Activated naive CD4-positive, alpha-beta T cell treated with anti-CD3 and anti-CD28 coated beads, Interleukin-2, amount 10 ng/mL, durations not matched to agents 5 hours and 36 hours (primary cell): ENCODE measurements at places on chromosomes 5 and 9. TPM values are rescaled to one million over a fixed set of nuclear protein-coding genes. Genes with fewer than 3 reads are reported as not detected.

SPTLC1 gene
- total RNA-seq, result 51.9 TPM

WDR38 gene
- total RNA-seq, result not detected

GABBR2 gene
- total RNA-seq, result not detected

SMIM23 gene
- total RNA-seq, result not detected

PCDHB9 gene
- not detected for total RNA-seq

PCDHA3 gene
- not detected for total RNA-seq

DDX4 gene
- total RNA-seq, result 0.51 TPM

FBP1 gene
- total RNA-seq, result 1.3 TPM

RAB3C gene
- total RNA-seq, result not detected

SPATA31C1 gene
- total RNA-seq, result not detected

SPATA31A3 gene
- total RNA-seq, result not detected

C9orf153 gene
- total RNA-seq, result not detected

IRX1 gene
- not detected for total RNA-seq

ISOC1 gene
- total RNA-seq, result 14.7 TPM

NTNG2 gene
- 2.0 TPM for total RNA-seq

TRPM3 gene
- not detected for total RNA-seq

LRRC70 gene
- total RNA-seq, result 0.91 TPM

PLAC8L1 gene
- total RNA-seq, result 0.39 TPM

SNCAIP gene
- not detected for total RNA-seq

STPG3 gene
- not detected for total RNA-seq

ACER2 gene
- total RNA-seq, result 2.6 TPM

KIF3A gene
- 7.9 TPM for total RNA-seq

OR1Q1 gene
- not detected for total RNA-seq

PCDHGC5 gene
- not detected for total RNA-seq

SLC36A2 gene
- not detected for total RNA-seq

SPINK5 gene
- not detected for total RNA-seq

GMCL2 gene
- not detected for total RNA-seq

UBTD2 gene
- 9.9 TPM for total RNA-seq

TERT gene
- 4.0 TPM for total RNA-seq

SPATA31C2 gene
- total RNA-seq, result not detected

INSL6 gene
- not detected for total RNA-seq

PDE6A gene
- total RNA-seq, result not detected

SLC2A8 gene
- total RNA-seq, result 1.7 TPM
